SJCRH30 (cell line): ENCODE measurements at places on chromosomes 2 and 18. TPM values are rescaled to one million over a fixed set of nuclear protein-coding genes. Genes with fewer than 3 reads are reported as not detected.

DNA sequence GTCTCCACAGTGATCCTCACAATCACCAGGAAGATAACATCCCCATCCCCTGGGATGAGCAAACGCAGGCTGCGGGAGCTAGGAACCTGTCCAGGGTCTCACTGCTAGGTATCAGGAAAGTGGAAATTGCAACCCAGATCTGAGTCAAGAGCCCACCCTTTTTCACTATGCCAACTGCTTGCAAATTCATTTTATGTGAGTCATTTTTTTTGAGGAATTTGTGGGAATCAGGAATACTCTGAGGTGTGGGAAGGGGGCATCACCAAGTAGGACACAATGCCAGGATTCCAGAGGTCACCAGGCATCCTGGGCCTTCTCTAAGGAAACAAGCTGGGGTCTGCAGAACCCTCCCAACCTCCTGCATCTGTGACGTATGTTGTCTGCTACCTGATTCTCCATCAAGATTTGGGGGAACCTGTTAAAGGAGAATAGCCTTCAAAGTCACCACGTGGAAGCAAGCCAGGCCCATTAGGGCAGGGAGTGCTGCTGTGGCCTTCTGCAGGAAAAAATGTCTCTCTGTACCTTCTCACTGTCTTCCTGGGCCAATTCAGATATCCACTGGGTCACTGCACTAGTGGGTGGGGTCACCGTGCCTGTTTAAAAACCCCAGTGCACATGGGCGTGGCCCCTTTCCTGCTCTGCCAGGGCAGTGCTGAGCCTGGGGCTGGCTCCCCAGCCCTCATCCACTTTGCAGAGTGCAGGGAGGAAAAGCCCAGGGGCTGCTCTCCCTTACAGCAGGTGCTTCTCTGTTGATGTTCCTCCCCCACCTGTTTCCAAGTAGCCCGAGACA, 50.2 kb downstream of the MCFD2 start:
- no peak for DNase-seq

DNA sequence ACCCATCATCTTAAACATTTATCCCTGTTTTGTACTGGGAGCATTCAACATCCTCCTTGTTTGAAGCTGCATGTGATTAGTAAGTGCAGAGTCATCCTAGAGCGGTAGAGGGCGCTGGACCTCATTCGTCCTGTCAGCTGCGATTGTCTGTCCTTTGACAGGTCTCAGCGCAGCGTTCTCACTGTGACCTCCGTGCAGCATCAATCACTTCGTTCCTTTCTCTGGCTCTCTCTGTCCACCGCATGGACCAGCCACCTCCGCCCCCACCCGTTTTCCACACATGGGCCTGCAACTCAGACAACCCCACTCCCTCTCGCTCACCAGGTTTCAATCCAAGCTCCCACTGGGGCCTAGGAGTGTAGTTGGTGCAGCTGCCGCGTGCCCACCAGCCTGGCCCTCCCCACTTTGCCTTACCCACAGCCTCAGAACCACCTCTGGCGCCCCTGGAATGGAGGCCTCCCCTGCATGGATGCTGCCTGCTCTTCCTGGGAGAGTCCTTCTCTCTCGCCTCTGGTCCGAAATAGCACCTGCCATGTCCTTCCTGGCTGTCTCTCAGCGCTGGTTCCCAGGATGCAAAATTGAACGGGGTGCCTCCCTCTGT, 90.5 kb downstream of the NDUFA10 start:
- peak; percentile 83 for DNase-seq

DNA sequence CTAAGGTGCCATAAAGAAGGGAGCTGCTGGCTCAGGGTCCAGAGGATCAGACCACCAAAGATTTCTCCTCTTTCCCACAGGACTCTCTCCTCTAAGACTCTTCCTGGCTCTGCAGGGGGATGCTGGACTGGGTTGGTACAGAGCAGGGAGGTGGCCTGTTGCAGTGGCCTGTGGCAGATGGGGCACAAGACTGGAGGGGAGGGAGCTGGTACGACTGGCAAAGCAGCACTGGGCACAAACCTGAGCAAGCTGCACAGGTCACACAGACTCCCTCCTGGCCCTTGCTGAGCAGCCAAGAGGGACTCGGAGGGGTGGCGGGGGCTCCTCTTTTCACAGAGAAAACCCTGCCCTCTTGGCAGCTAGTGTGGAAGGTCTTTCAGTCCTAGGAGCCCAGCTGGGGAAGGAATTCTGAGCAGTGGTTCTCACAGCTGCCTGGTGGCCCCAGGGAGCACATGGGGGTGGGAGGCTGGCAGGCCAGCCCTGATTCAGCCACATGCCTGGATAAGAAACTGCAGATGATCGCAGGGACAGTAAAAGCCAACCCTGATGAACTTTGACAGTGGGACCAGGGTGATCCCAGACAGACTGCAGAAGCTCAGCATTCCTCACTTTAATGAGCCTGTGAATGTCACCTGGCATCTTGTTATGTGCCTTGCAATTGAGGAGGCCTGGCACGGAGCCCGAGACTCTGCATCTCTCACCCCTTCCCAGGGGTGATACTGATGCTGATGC, 32.5 kb upstream of the ACAA2 start:
- no peak for DNase-seq

DNA sequence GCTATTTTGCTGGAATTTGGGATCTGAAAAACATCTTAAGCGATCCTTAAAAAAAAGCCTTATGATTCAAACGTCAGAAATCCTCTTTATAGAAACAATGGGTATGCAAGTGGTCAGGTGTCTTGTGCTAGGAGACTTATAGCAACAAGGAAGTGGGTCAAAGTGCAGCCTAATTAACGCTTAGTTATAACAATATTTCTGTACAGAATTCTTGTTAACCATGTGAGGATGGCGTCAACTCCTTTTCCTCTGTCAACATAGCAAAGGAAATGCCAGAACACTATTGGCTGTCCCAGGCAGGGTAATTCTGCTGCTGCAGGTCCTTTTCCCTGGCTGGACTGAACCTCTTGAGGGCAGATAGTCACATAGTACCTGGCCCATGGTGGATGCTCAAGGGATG, 189.4 kb downstream of the MSH2 start:
- no peak for DNase-seq

DNA sequence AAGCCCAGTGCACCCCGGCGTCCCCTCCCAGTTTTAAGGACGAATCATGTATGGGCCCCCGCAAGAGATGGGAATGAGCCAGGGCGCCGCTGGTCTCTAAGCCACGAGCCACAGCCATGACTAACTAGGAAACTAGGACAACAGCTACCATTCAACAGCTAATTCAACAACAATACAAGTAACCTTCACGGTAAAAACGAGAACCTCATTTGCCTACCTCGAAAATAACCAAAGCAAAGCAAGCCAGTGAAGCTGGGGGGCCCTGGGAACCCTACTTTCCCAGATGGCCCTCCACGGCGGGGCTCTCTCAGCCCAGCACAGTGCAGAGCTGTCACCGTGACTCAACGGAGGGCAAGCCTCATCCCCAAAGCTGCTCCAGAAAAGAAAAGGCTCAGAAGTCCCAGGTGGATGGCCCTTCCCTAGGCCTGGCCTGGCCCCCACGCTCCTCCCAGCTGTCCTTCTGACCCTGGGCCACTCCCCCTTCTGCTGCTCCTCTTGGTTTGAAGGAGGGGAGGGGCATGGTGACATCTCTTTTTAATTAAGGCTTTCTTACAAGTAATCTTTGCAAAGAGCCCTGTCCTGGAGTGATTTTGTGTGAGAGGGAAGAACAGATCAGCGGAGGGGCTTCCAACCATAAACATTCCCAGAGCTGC, 126.3 kb downstream of the HDAC4 start:
- DNase-seq: peak; percentile 2

GRCh38 chr18:23236876-23237468, 101.7 kb downstream of the CABLES1 start:
- no peak for DNase-seq

The TEKT4 gene
- not detected in 2 replicates for total RNA-seq

- no peak for DNase-seq
Measured at GRCh38 chr2:227783404-227784138, 30.1 kb upstream of the CCL20 start.

The CHRNG gene
- 25.2 and 36.6 TPM in 2 replicates for total RNA-seq

- DNase-seq: no peak
Measured at GRCh38 chr18:78948707-78949106, 30.9 kb upstream of the SALL3 start.

DNA sequence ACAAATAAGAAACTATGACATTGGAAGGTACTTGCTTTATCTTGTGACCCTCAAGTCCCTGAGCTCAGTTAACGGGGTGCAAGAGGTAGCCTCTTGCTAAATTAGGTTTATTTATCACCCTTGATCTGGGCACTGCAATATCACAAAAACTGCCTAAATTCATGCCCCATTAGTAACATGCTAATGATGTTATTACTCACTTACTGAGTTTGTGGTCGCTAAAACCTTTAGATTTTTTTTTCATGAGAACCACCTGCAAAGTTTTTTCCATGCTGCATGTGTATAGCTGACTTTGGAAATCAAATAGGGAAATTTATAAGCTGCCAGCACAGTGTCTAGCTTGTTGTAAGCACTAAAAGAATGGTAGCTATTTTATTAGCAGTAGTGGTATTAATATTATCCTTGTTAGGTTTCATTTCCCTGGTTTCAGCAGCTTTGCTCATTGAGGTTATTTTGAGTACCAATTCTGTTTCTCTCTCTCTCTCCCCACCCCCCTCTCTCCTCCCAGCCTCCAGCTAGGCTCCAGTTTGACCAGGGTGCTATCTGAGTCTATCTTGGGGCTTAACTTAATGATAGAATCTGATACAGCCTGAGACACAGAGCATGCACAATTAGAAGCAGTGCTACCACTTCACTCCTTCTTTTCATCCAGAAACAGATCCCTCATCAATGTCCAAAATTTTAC, 88.7 kb upstream of the ATP8B1 start:
- DNase-seq: no peak

- DNase-seq: no peak
Measured at GRCh38 chr2:148501545-148501944, 143.0 kb upstream of the EPC2 start.

The C18orf32 gene
- total RNA-seq: 14.6 and 21.5 TPM in 2 replicates

- DNase-seq: no peak
Measured at GRCh38 chr2:203871371-203871983, 3.9 kb downstream of the CTLA4 start.

DNA sequence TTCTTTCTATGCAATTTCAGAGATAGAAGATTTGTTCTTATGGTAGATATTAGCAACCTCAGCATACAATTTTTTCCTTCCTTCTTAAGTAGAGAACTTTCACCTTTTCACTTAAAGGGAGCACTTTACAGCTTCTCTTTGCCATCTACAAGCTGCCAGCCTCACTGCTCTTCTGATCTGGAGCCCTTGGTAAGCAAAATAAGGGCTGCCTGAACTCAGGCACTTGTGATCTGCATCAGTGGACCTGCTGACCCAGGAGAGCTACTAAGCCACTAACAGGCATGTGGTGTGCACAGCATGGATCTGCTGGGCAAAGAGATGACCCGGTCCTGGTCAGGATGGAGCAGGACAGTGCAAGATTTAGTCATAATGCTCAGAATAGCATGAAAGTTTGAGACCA, 80.8 kb upstream of the SNTG2 start:
- no peak for DNase-seq

DNA sequence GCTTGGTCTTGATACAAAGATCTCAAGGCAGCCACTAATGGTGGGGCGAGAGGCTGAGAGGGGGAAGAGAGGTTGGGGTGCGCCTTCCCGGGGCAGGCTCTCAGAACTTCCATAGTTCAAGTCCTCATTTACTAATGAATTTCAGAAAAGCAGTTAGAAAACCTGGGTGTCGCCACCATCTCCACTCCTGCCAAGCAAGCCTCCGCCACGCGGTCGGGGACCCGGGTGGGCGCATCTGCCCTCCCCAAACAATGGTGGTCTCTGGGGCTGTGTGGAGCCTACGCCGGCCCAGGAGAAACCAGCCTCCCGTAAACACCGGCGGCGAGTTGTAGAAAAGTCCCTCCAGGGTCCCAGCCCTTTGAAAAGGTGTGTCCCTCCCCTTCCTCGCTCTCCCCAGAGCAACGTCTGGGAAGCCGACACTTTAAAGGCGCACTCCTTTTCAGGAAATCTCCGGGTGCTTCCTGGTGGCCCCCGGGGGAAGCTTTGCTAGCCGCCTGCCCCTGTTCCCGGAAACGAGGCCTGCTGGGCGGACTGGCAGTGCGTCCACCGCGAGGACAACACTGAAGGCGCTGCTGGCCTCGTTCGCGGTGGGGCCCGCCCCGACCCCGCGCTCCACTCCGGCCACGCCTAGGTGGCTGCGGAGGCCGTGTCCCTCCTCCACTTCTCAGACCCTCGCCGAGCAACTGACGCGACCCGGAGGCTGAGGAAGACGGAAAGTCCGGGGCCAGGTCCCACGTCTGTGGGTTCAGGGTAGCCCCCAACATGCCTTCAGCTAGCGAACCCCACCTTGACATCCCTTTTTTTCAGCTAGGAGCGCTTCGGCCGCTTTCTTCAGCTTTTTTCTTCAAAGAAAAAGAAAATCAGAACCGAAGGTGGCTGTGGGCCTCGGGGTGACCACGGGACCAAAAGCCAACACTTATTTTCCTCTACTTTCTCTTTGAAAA, 16.8 kb downstream of the EVX2 start:
- no peak for DNase-seq
